ENCODE measurements at places on chromosomes 13 and 19. TPM values are rescaled to one million over a fixed set of nuclear protein-coding genes. Genes with fewer than 3 reads are reported as not detected.

GRCh38 chr13:85262499-85262898 lies 536.7 kb downstream of the SLITRK6 start:
- DNase-seq: no peak
- no peaks in the 10 kb centered on the region for H3K27me3 ChIP-seq
- H3K36me3 ChIP-seq: no peaks in the 10 kb centered on the region

DNA sequence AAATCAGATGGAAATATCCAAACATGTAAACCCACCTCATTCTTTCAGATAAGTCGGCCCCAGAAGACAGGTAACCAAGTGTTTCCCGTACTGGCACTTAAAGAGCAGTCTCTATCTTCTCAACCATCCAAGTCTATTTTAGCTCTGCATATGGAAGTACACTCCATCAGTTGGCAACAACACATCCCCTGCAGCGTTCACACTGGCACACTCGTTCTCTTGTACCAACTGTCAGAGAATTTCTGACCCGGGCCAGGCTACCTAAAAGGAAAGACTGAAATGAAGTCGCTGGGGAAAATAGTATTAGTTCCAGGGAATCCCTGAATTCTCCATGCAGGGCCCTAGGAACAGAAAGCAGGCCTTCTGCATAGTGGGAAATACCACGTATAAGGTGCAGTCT lies 109.3 kb downstream of the RXFP2 start:
- H3K27ac ChIP-seq: no peak overlapping the region
- H3K27me3 ChIP-seq: peaks cover 51% of the 10 kb centered on the region
- peaks cover 7% of the 10 kb centered on the region for H3K4me1 ChIP-seq
- no peaks in the 10 kb centered on the region for H3K36me3 ChIP-seq

CPB2 gene
- total RNA-seq: not detected

GRCh38 chr19:36151144-36152018 lies 866 bp downstream of the COX7A1 start:
- H3K27ac ChIP-seq: peak overlapping the region; percentile 53
- peaks cover 13% of the 10 kb centered on the region for H3K4me1 ChIP-seq
- H3K27me3 ChIP-seq: no peaks in the 10 kb centered on the region
- H3K4me3 ChIP-seq: peak overlapping the region; percentile 43

DNA sequence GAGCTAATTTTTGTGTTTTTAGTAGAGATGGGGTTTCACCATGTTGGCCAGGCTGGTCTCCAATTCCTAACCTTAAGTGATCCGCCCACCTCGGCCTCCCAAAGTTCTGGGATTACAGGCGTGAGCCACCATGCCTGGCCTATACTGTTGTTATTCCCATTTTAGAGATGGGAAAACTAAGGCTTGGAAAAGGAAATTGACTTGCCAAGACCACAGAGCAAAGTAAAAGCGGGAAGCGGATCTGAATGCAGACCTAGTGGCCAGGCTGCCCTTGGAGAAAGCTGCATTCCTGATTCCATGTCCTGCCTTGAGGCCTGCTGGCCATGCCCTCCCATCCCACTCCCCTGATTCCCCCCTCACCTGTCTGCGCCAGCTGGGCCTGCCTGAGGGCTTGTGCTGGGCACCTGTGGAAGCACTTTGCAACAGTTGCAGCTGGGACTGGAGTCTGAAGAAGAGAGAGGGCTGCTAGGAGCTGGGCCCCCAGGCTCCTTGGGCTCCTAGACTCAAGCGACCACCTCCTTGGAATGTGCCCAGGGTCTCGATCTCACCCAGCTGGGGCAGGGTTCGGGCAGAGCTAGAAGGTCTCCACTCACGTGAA lies 5.7 kb downstream of the PALM3 start:
- no peak for DNase-seq
- H3K4me1 ChIP-seq: no peaks in the 10 kb centered on the region
- no peak overlapping the region for H3K4me3 ChIP-seq
- no peak overlapping the region for H3K27ac ChIP-seq

DNA sequence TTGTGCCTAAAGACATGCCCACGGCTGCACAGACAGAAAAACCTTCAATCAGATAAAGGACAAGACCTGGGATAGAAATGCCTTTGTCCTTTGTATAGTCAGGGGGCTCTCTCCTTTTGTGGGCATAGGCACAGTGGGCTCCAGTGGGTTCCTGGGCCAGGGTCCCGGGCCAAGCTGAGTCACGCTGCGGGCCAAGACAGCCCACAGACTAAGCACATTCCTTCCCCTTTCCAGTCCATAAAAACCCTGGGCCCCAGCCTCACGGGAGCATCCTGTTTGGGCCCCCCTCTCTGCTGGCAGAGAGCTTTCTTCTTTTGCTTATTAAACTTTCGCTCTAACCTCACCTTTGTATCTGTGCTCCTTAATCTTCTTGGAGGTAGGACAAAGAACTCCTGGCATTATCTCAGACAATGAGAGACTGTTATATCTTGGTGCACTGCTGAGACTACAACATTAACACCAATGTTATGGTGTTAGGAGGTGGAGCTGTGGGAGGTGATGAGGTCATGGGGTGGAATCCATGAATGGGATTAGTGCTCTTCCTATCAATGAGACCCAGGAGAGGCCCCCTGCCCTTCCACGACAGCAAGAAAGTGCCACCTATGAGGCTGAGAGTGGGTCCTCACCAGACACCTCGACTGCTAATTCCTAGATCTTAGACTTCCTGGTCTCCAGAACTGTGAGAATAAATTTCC lies 20.8 kb upstream of the FBXL3 start:
- H3K4me3 ChIP-seq: no peak overlapping the region
- peaks cover 8% of the 10 kb centered on the region for H3K36me3 ChIP-seq
- no peaks in the 10 kb centered on the region for H3K4me1 ChIP-seq

DNA sequence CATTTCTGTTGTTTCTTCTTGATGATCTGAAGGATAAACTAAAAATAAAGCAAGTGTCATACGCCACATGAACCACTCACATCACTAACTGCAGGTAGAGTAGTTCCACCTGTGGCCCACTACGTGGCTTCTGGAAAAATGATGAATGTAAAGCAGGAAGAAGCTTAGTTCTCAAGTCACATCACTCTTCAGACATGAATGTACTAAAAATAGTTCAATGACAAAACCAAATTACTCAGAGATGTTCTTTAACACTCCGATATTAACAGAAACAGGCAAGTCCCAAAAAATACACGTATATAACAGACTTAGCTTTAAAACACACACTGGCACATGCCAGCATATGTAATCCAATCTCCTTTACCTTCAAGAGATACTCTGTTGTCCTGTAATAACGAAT lies 21.6 kb downstream of the RAB20 start:
- no peak overlapping the region for H3K4me3 ChIP-seq
- H3K27me3 ChIP-seq: no peaks in the 10 kb centered on the region
- no peaks in the 10 kb centered on the region for H3K36me3 ChIP-seq
- no peak for DNase-seq
- H3K4me1 ChIP-seq: no peaks in the 10 kb centered on the region
- H3K27ac ChIP-seq: no peak overlapping the region

- no peaks in the 10 kb centered on the region for H3K36me3 ChIP-seq
- no peak overlapping the region for H3K27ac ChIP-seq
- H3K27me3 ChIP-seq: no peaks in the 10 kb centered on the region
- H3K4me3 ChIP-seq: no peak overlapping the region
- DNase-seq: no peak
Observed at GRCh38 chr13:96544957-96545356, 449.3 kb downstream of the OXGR1 start.

DNA sequence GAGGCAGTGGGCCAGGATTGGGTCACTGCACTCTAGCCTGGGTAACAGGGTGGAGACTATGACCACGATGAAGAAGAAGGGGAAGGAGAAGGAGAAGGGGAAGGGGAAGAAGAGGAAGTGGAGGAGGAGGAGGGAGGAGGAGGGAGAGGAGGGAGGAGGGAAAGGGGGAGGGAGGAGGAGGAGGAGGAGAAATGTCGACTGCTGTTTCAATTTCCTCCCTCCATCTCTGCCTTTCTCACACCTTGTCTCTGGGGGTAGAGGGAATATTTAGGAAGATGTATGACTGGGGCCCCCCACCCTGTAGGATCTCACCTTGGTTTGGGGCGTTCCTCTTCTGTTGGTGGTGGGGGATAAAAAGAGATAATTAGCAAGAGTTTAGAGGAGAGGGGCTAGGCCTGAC lies 3.8 kb downstream of the TNNT1 start:
- no peak overlapping the region for H3K4me3 ChIP-seq
- H3K27me3 ChIP-seq: peaks cover 7% of the 10 kb centered on the region
- H3K27ac ChIP-seq: no peak overlapping the region
- no peaks in the 10 kb centered on the region for H3K36me3 ChIP-seq
- DNase-seq: no peak
- no peaks in the 10 kb centered on the region for H3K4me1 ChIP-seq

COX6B1 gene
- total RNA-seq: 327 TPM

DNA sequence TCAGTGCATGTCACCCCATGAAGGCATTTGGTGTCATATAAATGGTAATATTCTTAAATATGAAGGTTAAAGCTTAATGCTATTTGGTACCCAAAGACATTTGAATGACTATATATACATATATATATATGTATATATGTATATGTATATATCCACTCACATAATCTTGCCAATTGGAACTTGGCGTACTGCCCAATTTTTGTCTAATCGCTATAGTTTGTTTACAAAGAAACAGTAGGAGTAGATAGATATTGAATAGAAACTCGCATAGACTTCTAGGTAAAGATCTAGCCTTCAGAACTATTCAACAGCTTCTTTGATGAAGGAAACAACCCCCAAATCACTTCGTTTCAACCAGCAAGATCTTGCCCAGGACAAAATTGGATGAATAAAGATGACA lies 24.1 kb downstream of the KLF5 start:
- H3K27me3 ChIP-seq: no peaks in the 10 kb centered on the region
- DNase-seq: no peak
- no peaks in the 10 kb centered on the region for H3K36me3 ChIP-seq
- H3K4me3 ChIP-seq: no peak overlapping the region
- H3K4me1 ChIP-seq: no peaks in the 10 kb centered on the region

DNA sequence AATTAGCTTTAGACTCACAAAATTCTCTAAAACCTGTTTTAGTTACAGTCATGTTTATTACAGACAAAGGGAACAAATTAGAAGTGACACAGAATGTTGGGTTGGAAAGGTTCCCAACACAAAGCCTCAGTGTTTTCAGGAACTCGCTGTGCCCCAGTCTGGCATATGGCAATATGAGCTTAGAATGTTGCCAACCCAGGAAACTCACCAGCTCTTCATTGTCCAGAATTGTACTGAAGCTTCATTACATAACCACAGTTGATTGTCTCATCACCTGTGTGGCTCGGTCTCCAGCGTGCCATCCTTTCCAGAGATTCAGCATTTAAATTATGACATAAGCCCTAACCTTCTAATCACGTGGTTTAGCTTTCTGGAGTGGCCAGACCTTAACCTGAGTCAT lies 19.1 kb downstream of the ZNF264 start:
- H3K4me3 ChIP-seq: no peak overlapping the region
- no peaks in the 10 kb centered on the region for H3K4me1 ChIP-seq

BEST2 gene
- total RNA-seq: not detected

- no peaks in the 10 kb centered on the region for H3K27me3 ChIP-seq
- H3K36me3 ChIP-seq: no peaks in the 10 kb centered on the region
- H3K4me3 ChIP-seq: no peak overlapping the region
- no peak overlapping the region for H3K27ac ChIP-seq
Observed at GRCh38 chr19:15810335-15810734, 5.1 kb downstream of the OR10H1 start.

GRCh38 chr13:25169356-25169755 lies 2.7 kb downstream of the AMER2 start:
- H3K36me3 ChIP-seq: no peaks in the 10 kb centered on the region
- no peak overlapping the region for H3K4me3 ChIP-seq
- H3K27me3 ChIP-seq: peaks cover 68% of the 10 kb centered on the region
- no peak overlapping the region for H3K27ac ChIP-seq
- no peak for DNase-seq

DNA sequence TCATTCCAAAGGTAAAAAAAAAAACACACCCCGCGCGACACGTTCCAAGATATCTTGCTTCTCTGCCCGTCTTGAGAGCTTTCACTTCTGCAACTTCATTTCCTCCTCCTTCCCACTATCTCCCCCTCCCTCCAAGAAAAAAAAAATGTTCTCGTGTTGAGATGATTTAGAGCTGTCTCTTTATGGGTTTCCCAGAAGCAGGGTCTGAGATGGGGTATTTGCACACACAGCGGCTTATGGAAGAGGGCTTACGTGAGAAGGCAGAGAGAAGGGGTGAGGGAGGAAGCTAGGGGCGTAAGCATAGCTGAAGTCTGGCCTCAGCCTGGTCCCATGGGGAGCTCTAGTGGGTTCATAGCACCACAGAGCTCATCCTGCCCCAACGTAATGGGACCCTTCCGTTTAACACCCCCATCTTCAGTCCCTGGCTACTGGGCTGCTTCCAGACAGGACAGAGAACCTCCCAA lies 31.3 kb upstream of the USE1 start:
- H3K36me3 ChIP-seq: peaks cover 10% of the 10 kb centered on the region
- no peaks in the 10 kb centered on the region for H3K4me1 ChIP-seq
- no peak for DNase-seq
- H3K27ac ChIP-seq: no peak overlapping the region

DNA sequence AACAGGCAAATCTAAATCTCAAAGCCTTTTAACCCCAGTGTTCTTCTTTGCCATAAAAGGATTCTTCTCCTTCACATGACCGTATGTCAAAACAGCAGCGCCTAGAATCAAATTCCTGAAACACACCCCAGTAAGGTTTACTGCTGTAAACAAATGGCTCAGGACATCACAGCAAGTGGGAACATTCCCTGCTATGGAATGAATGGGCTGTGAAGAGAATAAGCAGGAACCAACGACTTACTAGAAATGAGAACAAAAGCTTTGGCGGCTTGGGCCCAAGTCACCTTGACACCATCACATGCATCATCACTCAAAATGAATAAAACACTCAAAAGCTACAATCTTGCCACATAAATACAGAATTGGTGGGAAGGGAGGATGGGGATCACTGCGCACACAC lies 80.4 kb upstream of the SPATA13 start:
- no peak for DNase-seq
- H3K27me3 ChIP-seq: no peaks in the 10 kb centered on the region
- H3K27ac ChIP-seq: no peak overlapping the region
- H3K4me1 ChIP-seq: peaks cover 17% of the 10 kb centered on the region
- no peak overlapping the region for H3K4me3 ChIP-seq

GRCh38 chr13:92054389-92054788 lies 656.0 kb downstream of the GPC5 start:
- no peak overlapping the region for H3K4me3 ChIP-seq
- H3K27me3 ChIP-seq: no peaks in the 10 kb centered on the region
- DNase-seq: no peak
- no peaks in the 10 kb centered on the region for H3K4me1 ChIP-seq
- H3K36me3 ChIP-seq: no peaks in the 10 kb centered on the region

- H3K27ac ChIP-seq: no peak overlapping the region
- H3K36me3 ChIP-seq: no peaks in the 10 kb centered on the region
- H3K4me1 ChIP-seq: no peaks in the 10 kb centered on the region
- H3K4me3 ChIP-seq: no peak overlapping the region
- DNase-seq: no peak
Observed at GRCh38 chr13:109427148-109427547, 359.2 kb downstream of the IRS2 start.

- no peak overlapping the region for H3K27ac ChIP-seq
- H3K4me1 ChIP-seq: peaks cover 5% of the 10 kb centered on the region
- no peaks in the 10 kb centered on the region for H3K36me3 ChIP-seq
- H3K4me3 ChIP-seq: no peak overlapping the region
Observed at GRCh38 chr19:48558018-48558684, 6.2 kb downstream of the SULT2B1 start.

GRCh38 chr19:1189419-1189818 lies 15.4 kb upstream of the SBNO2 start:
- no peak for DNase-seq
- H3K27me3 ChIP-seq: no peaks in the 10 kb centered on the region
- peaks cover 2% of the 10 kb centered on the region for H3K4me1 ChIP-seq
- H3K36me3 ChIP-seq: no peaks in the 10 kb centered on the region
- no peak overlapping the region for H3K4me3 ChIP-seq

GRCh38 chr19:49114630-49115363 lies 627 bp downstream of the LIN7B start:
- peak overlapping the region; percentile 47 for H3K4me3 ChIP-seq
- no peaks in the 10 kb centered on the region for H3K27me3 ChIP-seq
- peak; percentile 39 for DNase-seq
- H3K4me1 ChIP-seq: peaks cover 15% of the 10 kb centered on the region
- H3K36me3 ChIP-seq: no peaks in the 10 kb centered on the region
